Body of pancreas (tissue), 4 donors: ENCODE measurements at places on chromosomes 11 and 22. TPM values are rescaled to one million over a fixed set of nuclear protein-coding genes. Genes with fewer than 3 reads are reported as not detected.
A peak's percentile ranks its signal among the peaks of the same experiment; 100 is the strongest.

- no peaks in the 10 kb centered on the region for H3K36me3 ChIP-seq
- peak; percentile 48 for DNase-seq
- no peaks in the 10 kb centered on the region for H3K27me3 ChIP-seq
- peak overlapping the region; percentile 96 for H3K27ac ChIP-seq
- H3K4me1 ChIP-seq = peaks cover 51% of the 10 kb centered on the region
Measured at GRCh38 chr11:27467181-27467913, 5.2 kb downstream of the LGR4 start.

Gene LIF
- total RNA-seq = 0.52 TPM

DNA sequence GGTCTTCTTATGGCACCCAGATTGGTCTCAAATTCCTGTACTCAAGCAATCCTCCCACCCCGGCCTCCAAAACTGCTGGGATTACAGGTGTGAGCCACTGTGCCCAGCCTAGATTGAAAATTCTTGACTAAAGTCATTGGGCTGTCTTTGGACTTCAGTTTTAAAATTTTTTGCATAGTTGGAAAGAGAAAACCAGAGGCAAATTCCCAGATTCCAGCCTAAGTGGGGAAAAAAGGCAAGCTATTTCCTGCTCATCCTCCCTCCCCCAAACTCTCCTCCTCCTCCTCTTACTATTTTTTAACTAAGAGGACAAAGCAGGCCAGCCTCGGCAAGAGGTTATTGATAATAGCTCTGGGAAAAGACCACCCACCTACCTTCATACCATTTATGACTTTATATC lies 78.6 kb upstream of the CLMP start:
- no peaks in the 10 kb centered on the region for H3K36me3 ChIP-seq
- DNase-seq = no peak
- no peak overlapping the region for H3K27ac ChIP-seq
- H3K4me1 ChIP-seq = no peaks in the 10 kb centered on the region

Gene UBQLNL
- total RNA-seq = 0.52 TPM

DNA sequence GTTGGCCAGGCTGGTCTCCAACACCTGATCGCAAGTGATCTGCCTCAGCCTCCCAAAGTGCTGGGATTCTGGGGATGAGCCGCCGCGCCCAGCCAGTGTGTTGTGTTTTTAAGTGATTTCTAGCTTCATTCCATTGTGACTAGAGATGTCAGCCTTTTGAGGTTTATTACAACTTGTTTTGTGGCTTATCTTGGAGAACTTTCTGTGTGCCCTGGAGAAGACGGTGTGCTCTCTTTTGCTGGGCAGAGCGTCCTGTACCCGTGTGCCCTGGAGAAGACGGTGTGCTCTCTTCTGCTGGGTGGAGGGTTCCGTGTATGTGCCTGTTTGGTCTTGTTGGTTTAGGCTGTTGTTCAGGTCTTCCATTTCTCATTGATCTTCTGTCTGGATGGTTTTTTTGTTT lies 12.5 kb downstream of the SELENOO start:
- H3K27ac ChIP-seq = no peak overlapping the region
- H3K36me3 ChIP-seq = peaks cover 7% of the 10 kb centered on the region
- DNase-seq = no peak

GRCh38 chr22:17102297-17102667 lies 17.5 kb downstream of the IL17RA start:
- H3K4me3 ChIP-seq = no peak overlapping the region
- H3K36me3 ChIP-seq = peaks cover 32% of the 10 kb centered on the region
- no peak for DNase-seq
- H3K27me3 ChIP-seq = no peaks in the 10 kb centered on the region

GRCh38 chr11:1643146-1643690 lies 13.6 kb downstream of the KRTAP5-5 start:
- H3K27ac ChIP-seq = no peak overlapping the region
- H3K4me1 ChIP-seq = no peaks in the 10 kb centered on the region
- H3K36me3 ChIP-seq = no peaks in the 10 kb centered on the region

Gene PLAAT3
- 22.6 TPM for total RNA-seq

Gene RIC3
- 44.5 TPM for total RNA-seq

DNA sequence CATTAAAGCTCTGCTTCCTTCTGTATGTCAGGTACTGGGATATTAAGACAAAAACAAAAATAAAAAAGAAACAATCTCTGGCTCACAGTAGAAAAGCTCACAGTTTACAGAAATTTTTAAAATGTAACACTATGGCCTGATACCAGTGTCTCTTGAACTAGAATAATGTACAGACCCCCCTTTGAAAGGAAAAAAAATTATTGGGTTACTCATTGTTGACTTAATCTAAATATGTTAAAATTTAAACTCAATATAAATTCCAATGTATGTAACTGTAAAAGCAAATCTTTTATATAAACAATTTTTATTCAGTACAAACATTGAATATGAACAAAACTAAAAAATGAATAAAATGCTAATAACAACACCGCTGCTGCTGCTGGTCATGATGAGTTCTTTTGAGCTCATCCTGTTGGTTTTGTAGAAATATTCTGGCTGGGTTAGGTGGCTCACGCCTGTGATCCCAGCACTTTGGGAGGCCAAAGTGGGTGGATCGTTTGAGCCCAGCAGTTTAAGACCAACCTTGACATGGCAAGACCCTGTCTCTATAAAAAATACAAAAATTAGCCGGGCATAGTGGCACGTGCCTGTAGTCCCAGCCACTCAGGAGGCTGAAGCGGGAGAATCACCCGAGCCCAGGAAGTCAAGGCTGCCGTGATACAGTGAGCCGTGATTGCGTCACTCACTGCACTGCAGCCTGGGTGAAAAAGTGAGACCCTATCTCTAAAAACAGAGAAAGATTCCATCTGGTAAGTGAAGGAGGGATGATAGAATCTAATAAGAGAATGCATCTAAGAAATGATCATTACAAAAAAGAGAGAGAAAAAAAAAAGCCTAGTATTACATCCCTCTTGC lies 11.8 kb upstream of the KCNE3 start:
- H3K36me3 ChIP-seq = no peaks in the 10 kb centered on the region
- no peak overlapping the region for H3K27ac ChIP-seq
